ENCODE measurements at places on chromosomes 1 and 21.

GRCh38 chr1:28813931-28814465 is 2.0 kb downstream of the OPRD1 start:
- no peak for DNase-seq

DNA sequence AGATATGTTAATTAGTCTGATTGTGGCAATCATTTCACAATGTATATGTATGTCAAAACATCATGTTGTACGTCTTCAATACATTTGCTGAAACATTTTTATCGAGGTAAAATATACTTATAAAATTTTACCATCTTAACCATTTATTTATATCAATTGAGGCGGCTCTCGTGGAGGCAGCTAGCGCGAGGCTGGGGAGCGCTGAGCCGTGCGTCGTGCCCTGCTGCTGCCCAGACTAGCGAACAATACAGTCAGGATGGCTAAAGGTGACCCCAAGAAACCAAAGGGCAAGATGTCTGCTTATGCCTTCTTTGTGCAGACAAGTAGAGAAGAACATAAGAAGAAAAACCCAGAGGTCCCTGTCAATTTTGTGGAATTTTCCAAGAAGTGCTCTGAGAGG is 202.5 kb upstream of the PBX1 start:
- DNase-seq: no peak

GRCh38 chr1:154842635-154843034 is 27.4 kb downstream of the KCNN3 start:
- no peak for DNase-seq

DNA sequence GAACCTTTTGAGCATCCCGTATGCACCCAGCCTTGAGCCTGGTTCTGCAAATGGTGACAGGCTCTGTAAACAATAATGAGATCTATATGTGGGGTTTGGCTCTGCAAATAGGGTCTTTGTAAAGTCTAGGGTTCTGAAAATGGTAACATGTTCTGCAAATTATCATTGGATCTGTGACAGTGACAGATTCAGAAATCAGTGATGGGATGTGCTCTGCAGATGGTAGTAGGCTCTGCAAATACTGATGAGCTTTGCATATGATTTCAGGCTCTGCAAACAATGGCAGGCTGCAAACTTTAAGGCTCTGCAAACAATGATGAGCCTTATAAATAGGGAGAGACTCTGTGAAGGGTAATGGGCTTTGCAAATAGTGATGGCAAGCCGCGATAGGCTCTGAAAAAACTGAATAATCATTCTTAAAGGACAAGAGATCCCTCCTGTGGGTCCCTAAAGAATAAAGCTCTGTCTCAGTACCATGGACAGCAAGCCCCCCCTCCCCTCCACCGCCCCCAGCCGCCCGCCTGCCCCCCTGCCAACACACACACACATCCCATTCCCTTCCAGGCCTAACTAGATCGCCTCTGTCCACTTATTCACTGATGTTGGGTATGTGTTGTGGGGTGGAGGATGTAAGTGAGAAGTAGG is 17.7 kb upstream of the DMBX1 start:
- no peak for DNase-seq

DNA sequence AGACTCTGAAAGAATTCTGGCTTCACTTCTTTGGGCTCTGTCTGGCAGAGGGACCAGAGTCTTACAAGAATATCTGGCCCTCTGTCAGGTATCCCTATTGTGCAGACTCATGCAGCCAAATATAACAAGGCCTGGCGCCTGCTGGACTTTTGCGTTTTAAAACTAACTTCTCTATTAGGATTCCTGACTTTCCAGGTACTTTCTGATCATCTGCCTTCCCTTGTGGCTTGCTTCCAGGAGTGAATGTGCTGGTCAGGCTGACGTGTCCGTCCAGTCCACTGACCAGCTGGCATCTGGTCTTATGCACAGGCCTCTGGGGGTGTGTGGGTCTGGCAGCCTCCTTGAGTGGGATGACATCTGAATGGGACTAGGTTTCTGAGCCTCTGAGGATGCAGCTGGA is 8.6 kb upstream of the RAB29 start:
- DNase-seq: no peak

DNA sequence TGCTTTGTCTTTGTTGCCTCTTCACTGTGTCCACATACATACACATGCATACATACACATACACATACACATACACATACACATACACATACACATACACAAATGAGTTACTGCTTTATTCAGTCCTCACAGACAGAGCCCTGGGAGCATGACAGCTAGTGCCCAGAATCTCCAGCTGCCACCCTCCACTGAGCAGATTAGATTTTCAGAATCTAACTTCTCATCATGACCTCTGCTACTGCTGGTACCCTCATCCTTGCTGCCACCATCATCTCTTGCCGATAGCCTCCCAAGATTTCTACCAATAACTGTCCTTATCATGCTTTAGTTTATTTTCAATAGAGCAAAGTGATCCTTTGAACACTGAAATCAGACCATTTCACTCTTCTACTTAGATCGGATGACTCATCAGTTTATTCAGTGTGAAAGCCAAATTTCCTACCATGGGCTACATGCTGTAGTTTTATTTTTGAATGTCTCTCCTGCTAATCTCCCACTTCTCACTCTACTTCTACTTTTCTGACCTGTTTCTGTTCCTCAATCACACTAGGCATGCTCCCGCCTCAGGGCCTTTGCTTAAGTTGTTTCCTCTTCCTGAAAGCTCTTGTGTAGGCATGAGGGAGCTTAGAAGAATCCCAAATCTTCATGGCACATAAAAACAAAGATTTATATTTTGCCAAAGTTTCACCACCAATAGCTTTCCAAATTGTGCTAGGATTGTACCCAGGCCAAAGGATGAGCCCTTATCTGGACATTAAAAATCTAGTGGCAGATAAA is 43.0 kb downstream of the ATP6V1G3 start:
- DNase-seq: no peak

DNA sequence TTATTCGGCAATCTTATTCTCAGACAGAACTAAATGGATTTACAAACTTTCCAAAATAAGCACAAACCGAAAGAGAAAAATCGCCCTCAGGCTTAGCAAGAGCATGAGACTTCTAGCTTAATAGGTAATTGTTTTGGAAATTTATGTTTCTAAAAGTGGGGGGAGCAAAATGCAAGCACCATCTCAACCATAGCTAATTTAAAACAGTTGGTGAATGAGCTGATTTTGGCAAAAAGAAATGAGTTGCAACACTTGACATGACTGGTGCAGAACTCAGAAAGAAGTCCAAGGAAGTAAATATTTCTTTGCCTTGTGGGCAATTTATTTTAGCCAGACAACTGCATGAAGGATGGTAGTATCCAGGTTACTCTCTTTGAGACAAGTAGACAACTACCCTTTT is 71.5 kb upstream of the PTGFR start:
- no peak for DNase-seq

DNA sequence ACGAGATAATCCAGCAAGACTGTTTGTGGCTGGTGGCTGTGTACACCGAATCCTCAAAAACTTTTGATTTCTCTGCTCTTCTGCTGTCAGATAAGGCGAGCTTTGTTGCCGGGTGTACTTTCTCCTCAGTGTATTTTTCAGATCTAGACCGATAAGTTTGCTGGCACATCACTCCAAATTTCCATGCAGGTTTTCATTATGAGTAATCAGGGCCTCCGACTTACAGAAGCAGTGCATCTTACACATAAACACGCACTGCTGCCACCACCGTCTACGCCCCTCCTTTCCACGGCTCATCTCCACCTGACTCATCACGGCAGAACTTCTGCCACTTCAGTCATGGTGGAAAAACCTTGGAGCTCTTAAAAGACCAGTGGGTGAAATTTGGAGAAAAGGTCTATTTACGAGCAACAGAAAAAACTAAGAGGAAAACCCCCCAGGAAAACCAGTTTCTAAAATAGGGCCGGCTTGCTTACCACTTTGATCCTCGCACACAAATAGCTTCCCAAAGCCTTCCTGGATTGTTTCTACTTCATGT is 7.7 kb downstream of the ZBTB21 start:
- DNase-seq: peak; percentile 80

DNA sequence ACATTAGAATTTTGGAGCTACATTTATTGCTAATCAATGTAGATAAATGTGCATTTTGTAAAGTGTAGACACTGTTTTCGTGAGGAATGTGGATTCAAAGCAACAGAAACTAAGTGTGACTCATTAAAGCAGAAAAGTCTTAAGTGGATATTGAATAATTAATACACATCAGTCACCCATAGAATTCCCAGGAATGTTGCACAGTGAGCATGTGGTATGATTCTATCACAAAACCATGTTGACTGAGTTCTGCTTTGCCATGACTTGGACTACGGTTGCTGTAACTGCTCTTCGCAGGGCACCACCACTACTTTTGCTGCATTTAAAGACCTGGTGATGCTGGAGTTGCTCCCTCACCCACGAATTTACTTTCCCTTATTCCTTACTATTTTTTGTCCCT is 471.8 kb downstream of the KCNT2 start:
- DNase-seq: no peak

DNA sequence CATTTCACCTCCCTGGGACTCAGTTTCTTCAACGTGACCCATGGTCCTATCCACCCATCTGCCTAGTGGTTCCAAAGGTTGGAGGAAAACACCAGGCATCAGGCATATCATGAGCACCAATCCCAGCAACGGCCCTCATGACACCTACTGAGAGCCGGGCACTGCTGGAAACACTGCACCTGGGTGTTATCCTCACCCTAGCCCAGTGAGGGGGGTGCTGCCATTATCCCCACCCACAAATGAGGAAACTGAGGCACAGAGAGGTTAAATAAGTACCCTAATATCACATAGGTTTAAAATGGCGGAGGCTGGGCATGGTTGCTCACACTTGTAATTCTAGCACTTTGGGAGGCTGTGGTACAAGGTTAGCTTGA is 206.9 kb downstream of the MATN1 start:
- DNase-seq: no peak

DNA sequence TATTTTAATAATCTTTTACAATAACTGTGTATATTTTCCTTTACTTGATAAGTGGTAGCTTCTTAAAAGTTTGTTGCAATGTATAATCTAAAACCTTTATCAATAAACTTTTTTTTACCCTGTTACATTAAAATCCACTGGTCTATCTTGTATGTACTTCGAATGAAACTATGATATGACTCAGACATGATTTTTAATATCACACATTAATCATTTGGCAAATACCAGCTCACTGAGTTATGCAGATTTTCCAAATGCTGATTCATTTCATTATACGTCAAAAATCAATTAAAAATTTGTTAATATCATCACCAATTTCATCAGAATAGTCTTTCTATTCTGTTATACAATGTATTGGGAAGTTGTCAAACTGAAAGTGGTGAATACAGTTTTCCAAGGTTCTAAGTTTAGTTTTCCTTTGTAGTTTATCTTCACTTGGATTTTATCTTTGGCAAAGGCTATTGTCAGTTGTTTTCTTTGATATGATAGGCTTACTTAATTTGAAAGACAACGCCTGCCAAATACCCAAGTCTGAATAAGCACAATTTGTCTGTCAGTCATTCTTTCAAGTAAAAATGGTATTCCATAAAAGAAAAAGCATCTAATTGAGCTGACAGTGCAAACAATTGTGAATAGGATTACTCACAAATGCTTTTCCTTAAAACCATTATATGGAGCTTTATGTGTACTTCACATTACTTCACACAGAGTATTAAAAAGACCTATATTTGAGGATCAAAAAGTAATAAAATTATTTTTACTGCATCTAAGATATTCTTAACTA is 127.0 kb downstream of the NME7 start:
- no peak for DNase-seq

- no peak for DNase-seq
These were observed 29.7 kb upstream of the RNF2 start for GRCh38 chr1:185015631-185016030.

DNA sequence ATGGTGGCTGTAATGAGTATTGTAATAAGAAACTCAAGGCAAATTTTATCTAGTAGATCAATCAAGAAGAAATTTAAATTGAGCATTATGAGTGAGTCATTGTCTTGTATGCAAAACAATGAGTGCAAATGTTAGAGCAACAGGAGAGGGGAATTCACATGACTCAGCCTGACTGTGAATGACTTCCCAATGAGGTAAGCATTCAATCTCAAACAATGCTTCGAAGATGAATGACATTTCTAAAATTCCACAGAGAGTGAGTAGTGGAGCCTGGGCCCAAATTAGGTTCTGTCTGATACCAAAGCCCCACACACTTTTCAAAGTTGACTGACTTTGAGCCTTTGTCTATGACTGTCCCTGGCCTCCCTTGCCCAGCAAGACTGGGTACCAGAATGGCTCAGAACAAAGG is 738.0 kb downstream of the PTPRU start:
- DNase-seq: no peak

DNA sequence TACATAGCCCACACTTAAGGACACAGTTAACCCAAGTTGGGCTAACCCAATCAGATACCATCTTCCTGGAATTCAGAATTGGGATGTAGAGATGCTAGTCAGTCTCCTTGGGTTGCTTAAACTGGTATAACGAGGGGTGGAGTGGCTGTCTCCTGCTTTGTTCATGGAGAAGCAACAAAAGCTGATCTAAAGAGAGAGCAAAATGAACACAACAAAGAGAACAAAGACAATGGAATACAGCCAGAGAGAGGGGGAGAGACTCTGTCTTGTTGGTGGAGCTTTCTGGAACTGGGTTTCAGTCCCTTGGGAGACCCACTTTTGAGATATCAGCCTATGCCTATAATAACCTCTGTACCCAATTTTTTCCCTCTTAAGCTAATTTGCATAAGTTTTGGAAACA is 138.1 kb downstream of the ATG4C start:
- DNase-seq: no peak

GRCh38 chr1:77424236-77424635 is 142.4 kb downstream of the AK5 start:
- DNase-seq: no peak

DNA sequence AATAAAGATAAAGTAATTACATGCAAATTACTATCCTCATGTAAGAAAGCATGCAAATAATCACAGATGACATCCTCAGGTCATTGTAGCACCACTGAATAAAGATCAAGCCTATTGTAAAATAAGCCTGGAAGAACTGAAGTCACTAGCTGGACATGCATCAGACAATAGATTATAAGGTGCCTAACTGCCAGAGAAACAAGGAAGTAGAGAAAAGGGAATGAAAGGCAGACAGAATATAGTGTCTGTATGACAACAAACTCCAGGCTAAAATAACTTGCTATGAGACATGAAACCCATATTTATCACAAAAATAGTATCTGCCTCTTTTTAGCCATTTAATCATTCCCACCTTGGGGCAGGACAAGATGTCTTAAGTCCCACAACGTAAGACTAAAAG is 108.7 kb downstream of the ENAH start:
- no peak for DNase-seq

All from stimulated activated CD8-positive, alpha-beta memory T cell treated with anti-CD3 and anti-CD28 coated beads, Interleukin-7, amount 100 ng/mL, for 48 hours (primary cell).